Stimulated activated CD4-positive, alpha-beta T cell treated with anti-CD3 and anti-CD28 coated beads, TNF-alpha, amount 100 ng/mL, for 1 hour (primary cell): ENCODE measurements at places on chromosomes 2 and 18.

DNA sequence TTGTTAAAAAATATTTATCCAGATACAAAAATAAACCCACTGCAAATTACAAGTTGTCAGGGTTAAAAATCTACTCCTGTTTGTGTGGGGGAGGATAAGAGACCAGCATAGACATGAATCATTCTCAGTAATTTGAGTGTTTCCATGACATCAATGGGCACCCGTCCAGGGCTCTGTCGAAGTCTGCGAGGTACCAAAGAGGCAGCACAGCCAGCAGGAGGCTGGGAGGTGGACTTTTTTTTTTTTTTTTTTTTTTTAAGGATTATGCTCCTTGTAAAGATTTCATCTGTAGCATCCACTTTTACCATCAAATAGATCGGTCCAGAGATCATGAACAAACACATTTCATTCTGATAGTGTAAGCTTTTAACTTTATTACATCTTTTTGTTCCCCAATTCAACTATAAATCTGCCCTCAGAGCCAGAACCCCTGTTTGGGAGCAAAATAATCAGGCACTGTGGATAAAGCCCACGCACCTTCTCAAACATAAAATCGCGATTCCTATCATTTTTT lies 182.0 kb downstream of the TCF4 start:
- DNase-seq: no peak

DNA sequence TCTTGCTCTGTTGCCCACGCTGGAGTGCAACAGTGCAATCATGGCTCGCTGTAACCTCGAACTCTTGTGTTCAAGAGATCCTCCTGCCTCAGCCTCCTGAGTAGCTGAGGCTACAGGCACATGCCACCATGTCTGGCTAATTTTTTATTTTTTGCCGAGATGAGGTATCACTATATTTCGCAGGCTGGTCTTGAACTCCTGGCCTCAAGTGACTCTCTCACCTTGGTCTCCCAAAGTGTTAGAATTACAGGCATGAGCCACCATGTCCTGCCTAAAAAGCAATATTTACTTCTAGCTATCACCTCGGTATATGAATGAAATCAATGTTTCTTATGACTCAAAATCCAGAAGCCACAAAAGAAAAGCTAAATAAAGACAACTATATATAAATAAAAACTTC lies 2.2 kb downstream of the BUB1 start:
- no peak for DNase-seq

GRCh38 chr2:217520356-217521010 lies 482.3 kb downstream of the TNS1 start:
- no peak for DNase-seq

DNA sequence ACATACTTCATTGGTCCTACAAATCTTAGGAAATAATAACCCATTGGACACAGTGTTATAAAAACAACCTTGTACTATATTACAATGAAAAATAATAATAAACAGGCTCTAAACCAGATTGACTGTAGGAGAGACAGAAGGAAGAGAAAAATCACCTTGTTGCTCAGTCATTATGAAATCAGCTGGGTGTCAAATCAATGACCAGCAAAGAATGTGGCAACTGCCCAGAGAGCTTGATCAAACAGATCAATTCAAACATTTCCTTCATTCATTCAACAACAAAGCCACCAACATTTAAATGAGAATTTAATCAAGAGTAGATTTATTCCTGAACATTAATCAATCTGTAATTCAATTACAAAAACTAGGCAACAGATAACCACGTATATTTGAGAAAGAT lies 671.9 kb upstream of the CHAC2 start:
- no peak for DNase-seq

- no peak for DNase-seq
Measured at GRCh38 chr2:42236911-42237310, 67.8 kb downstream of the EML4 start.

- DNase-seq: no peak
Measured at GRCh38 chr2:33134791-33135560, 188.2 kb downstream of the LTBP1 start.

- no peak for DNase-seq
Measured at GRCh38 chr2:113157118-113157896, 16.5 kb upstream of the PSD4 start.

DNA sequence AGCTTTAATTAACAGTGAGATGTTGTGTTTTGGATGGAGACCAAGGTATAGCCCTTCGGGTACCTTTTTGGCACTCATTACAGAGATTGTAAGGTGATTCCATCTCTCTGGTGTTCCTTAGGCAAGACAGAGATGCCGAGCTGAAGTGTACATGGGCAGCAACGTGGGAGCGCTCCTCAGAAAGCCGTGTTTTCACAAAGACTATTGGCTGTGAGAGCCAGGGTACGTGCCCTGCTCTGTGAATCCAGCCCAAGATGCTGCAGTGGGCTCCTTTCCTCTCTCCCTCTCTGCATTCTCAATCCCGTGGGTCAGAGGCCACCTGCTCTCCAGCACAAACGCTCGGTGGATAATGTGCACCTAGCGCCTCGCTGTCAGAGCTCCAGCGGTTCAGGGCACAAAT lies 203.0 kb upstream of the EPHA4 start:
- DNase-seq: no peak

DNA sequence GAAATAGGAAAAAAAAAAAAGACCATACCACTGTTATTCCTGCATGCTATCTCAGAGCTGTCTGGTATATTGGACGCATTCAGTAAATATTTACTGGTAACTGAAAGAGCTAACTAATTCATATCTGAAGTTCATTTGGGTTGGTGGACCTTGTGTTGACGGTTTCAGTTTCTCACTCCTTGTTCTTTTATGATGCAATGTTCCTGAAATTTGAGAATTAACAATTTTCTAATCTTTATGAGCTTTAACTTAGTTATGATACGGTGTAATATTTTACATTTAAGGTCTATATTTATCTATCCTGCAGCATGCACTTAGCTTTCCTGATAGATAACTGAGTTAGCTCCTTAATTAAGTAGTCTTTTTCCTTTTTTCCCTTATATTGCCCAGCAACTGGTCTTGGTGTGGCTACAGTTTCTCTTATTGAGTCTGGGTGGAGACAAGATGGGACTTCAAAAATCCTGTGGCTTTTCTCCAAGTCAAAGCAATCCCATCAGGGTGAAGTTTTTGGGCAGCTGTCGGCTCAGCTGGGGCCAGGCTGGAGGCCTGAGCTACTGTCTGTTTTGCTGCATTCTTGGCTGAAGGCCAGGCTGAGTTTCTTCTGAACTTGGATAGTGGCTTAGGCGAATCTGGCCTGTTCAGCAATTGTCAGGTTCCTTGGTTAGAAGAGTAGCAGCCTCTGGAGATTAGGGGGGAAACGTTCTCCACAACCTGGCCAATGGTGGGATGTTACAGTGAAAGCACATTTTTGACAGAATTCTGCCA lies 78.4 kb upstream of the MEX3C start:
- no peak for DNase-seq

DNA sequence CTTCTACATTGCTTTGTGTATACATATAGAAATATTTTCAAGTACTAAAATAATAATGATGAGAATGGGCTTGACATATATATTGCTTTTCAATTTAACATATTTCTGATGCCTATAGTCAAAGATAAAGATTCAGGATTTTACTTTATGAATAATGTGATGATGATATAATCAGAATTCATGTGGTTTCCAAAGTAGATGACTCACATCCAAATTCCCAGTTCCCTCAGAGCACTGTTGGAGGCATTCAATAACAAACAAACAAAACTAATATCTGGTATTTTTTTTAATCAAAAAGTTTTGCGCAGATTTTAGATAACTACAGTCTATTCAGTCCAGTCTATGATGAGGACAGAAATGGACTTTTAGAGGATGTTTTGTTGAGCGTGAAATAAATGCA lies 2094.5 kb upstream of the CELF4 start:
- no peak for DNase-seq

DNA sequence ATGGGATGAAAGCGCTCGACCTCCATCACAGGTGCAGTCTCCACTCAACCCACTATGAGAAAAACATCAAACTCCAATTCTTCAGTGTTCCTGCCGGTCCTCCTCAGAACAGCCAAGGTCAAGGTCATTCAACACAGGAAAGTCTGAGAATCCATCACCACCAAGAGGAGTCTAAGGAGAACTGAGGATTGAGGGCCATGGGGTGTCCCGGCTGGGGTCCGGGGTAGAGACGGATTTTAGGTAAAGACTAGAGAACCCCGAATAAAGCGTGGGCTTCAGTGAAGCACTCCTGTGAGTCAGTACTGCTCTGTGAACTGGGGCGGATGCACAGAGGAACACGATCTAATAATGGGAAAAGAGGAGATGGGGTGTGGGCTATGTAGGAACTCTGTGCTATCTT lies 41.8 kb downstream of the PTGR3 start:
- no peak for DNase-seq

DNA sequence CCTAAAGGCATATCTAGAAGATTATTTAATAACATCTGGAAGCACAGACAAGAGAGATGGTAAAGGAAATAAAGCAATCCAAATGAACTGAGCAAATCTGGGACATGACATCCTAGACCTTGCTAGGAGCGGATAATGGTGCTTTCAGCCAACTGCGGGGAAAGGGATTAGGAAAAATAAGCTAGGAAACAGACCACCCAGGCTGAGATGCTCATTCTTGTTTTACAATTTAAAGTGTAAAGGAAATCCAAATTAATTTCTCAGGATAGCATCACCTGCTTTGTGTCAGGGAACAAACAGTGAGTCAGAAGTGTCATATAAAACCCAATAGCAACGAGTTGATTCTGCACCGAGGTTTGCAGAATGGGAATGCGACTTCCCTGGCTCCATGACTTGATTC lies 112.5 kb upstream of the CXCR4 start:
- DNase-seq: no peak

GRCh38 chr2:25418944-25419677 lies 77.4 kb upstream of the DNMT3A start:
- no peak for DNase-seq

- DNase-seq: no peak
Measured at GRCh38 chr2:219142329-219142728, 18.3 kb downstream of the NHEJ1 start.

DNA sequence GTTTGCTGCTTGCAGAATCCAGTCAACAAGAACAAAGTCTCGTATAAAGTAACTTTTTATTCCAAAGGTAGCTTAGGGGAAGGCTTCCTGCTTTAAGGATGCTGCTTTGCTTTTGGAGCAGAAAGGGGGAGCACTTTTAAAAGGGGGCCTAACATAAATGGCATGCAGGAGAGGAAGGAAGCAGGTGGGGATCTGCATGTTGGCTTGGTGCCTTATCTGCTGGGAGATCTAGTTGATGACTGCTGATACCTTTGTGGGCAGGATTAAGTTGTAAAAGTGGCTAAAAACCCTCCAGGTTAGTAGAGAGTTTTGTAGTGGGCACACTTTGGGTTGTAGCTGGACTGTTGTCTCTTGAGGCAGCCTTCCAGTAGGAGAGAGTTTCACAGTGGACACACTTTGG lies 22.5 kb downstream of the UBR3 start:
- no peak for DNase-seq

GRCh38 chr2:46117379-46117778 lies 179.8 kb upstream of the EPAS1 start:
- no peak for DNase-seq

- DNase-seq: no peak
Measured at GRCh38 chr2:9558948-9559381, 3.3 kb upstream of the ADAM17 start.

DNA sequence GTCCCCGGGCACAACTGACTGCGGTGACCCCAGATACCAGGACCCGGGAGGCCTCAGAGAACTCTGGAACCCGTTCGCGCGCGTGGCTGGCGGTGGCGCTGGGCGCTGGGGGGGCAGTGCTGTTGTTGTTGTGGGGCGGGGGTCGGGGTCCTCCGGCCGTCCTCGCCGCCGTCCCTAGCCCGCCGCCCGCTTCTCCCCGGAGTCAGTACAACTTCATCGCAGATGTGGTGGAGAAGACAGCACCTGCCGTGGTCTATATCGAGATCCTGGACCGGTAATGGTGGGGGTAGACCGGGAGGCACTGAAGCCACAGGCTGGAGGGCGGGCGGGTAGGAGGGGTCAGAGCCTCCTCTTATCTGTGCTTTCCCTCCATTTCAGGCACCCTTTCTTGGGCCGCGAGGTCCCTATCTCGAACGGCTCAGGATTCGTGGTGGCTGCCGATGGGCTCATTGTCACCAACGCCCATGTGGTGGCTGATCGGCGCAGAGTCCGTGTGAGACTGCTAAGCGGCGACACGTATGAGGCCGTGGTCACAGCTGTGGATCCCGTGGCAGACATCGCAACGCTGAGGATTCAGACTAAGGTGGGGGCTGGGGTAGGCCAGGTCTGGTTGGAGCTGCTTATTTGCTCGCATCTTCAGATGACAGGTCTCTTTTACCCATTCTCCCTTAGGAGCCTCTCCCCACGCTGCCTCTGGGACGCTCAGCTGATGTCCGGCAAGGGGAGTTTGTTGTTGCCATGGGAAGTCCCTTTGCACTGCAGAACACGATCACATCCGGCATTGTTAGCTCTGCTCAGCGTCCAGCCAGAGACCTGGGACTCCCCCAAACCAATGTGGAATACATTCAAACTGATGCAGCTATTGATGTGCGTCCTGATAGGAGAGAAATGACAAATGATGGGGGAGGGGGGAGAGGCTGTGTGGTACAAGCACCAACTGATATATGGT lies 780 bp downstream of the HTRA2 start:
- DNase-seq: no peak

DNA sequence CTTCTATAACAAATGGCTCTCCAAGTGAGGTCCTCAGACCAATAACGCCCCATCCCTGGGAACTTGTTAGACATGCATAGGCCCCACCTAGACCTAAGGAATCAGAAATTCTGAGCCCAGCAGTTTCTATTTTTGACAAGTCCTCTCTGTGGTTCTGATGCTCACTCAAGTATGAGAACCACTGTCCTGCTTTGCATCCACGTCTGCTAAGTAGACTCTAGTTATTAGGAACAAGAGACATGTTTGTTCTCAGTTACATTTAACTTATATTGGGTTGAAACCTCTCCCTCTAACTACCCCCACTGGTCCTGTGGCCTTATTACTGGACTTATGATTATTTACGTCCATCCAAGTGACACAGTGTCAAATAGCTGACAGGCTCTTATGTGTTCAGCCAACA lies 70.3 kb downstream of the TMEM17 start:
- no peak for DNase-seq

DNA sequence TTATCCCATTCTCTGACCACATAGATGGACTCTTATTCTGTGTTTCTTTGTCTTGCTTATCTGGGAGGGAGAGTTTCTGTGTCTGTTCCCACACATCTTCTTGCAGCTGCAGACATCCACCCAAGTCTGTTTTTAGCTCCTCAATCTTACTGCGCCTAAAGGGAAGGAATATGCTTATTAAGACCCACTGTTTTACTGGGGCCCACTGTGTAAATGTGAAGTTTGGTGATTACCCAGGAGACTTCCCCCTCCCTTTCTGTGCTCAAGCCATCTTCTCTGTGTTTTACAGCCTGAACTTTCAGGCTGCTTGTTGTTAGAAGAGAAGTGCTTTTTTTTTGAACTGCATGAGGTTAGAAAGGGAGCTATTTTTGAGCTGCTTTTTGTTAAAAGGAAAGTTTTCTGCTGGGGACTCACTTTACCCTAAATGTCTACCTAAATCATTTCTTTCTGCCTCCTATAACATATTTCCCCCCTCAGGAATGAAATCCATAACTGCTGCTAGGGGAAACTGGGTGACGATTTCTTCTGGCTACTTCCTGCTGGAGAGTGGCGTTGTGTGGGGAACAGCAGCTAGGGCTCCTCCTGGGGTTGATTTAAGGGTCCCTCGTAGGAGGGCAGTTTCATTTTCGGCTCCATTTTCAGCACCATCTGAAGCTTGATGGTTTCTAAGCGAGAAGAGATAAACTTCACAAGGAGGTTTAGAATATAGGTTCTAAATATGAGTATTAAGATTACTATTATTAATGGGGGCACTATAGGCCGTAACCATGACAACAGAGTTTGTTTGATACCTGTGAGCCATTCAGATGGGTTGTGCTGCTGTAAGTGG lies 39.5 kb upstream of the GMCL1 start:
- DNase-seq: no peak
